ENCODE measurements at places on chromosomes 11 and 22.

DNA sequence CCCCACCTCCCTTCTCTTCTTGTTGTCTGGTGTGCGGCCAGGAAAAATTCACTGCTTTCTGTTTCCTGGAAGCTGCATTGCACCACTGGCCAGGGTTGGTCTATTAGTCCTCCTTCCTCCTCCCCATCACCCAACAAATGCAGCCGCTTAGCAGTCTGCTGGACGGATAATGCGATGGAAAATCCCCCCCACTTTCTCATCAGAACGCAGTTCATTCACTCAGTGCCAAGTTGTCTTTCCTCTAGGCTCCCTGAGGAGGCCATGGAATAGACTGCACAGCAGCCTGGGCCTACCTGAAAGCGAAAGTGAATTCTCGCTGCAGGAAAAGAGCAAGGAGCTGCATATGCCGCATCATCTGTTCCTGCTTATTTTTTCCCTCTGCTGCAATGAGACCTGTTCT lies 513.6 kb downstream of the METTL15 start:
- no peak for DNase-seq

GRCh38 chr11:68798221-68798813 lies 43.4 kb downstream of the CPT1A start:
- peak; percentile 55 for DNase-seq

GRCh38 chr11:69245041-69245440 lies 48.9 kb upstream of the MYEOV start:
- no peak for DNase-seq

DNA sequence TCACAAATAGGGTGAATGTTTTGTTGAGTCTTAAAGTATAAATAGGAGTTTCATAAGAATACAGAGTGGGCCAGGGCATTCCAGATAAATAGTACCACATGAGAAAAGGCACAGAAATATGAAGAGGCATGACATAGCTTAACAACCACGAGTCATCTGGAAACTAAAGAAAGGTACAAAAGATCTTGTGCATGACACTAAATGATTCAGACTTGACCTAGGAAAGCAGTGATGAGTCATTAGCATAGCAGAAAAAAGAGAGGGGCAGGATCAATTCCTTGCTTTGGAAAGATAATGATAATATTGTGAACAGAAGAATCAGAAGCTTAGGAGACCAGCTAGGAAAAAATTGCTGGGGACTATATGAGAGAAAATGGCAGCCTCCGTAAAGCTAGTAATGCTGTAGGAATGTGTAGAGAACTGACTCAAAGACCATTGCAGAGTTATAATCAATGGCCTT lies 47.6 kb upstream of the FIBIN start:
- no peak for DNase-seq

DNA sequence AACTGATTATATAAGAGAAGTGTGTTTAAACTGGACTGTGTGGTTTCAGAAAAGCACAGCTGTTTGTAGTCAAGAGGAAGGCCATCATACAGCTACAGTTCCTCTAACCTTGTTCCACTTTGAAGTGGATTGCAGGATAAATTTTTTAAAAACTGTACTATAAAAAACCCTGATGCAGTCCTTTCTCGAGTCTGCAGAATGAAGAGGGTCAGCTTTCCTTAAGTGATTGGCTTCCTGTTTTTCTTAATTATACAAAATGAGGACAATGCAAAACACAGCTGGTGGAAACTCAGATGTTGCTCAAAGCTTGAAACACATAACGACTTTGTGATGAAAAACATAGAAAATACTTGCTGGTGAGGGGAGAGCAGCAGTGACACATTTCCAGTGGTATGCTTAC lies 1060.5 kb downstream of the DLG2 start:
- DNase-seq = no peak

- no peak for DNase-seq
These were observed 21.3 kb downstream of the OR51F1 start for GRCh38 chr11:4748438-4748837.

DNA sequence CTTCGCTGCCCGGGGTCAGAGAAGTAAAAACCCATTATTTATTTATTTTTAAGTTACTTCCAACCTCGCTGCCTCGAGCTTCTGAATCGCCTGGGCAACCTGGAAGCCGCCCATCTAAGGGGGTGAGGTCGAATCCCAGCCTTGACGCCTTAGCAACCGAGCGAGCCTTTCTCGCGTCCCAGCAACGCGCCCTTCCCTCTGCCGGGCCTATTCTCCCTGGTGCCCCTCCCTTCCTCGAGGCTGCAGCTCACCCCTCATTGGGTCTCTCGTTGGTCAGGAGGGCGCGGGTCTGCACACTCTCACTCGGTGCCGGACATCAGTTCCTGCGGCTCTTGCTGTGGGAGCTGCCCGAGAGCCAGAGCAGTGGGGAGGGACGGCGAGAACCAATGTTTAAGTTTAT lies at the start of gene CCDC81:
CCDC81 (plus strand) TSS at position 302 of the 400 bp plus-strand sequence. CDS start 277 bp downstream, outside the sequence.
- DNase-seq = peak; percentile 75

GRCh38 chr11:130560000-130560780 lies 111.7 kb downstream of the ADAMTS15 start:
- DNase-seq = no peak

DNA sequence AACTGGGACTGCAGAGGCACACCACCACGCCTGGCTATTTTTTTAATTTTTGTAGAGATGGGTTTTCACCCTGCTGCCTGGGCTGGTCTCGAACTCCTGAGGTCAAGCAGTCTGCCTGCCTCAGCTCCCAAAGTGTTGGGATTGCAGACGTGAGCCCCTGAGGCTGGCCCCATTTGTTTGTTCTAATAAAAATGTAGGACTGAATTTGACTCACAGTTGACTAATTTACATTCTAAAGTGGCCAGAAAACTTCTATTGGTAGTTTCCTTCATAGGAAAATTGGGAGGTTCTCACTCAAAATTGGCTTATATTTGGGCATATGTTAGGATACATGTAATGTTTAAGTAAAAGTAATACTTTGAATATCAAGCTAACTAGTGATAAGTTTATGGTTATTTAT lies 35.0 kb downstream of the PPFIA1 start:
- no peak for DNase-seq

DNA sequence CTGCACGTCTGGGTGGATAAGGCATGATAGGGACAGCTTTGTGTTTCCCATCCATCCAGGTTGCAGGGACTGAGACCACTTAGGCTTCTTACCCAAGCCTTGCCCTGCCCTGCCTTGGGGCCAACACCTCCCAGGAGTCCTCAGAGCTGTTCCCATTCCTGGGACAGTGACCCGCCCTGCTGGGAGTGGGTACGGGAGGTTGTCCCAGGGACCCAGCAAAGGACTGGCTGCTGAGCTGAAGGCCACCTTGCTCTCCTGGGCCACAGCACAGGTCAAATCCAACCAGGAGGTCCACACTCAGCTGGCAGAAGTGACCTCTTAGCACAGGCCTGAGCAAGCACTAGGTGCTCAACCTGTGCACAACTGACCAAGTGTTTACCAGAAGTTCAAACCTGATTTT lies 16.9 kb upstream of the ARHGEF17 start:
- DNase-seq = no peak

DNA sequence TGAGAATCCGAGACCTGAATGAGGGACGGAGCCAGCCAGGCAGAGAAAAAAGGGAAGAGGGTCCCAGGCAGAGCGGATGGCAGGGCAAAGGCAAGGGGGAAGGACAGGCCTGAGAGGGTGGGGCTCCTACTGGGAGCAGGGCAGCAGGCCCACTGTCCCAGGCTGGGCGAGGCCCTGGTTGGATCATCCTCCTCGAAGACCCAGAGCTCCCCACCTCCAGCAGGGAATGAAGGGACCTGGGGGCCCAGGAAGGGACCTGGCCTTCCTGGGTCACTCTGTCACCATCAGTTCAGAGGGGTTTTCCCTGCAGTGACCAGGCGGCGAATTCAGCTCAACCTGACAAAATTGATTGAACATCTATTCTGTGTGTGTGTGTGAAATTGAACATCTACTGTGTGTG lies 4.0 kb downstream of the CD5 start:
- no peak for DNase-seq

DNA sequence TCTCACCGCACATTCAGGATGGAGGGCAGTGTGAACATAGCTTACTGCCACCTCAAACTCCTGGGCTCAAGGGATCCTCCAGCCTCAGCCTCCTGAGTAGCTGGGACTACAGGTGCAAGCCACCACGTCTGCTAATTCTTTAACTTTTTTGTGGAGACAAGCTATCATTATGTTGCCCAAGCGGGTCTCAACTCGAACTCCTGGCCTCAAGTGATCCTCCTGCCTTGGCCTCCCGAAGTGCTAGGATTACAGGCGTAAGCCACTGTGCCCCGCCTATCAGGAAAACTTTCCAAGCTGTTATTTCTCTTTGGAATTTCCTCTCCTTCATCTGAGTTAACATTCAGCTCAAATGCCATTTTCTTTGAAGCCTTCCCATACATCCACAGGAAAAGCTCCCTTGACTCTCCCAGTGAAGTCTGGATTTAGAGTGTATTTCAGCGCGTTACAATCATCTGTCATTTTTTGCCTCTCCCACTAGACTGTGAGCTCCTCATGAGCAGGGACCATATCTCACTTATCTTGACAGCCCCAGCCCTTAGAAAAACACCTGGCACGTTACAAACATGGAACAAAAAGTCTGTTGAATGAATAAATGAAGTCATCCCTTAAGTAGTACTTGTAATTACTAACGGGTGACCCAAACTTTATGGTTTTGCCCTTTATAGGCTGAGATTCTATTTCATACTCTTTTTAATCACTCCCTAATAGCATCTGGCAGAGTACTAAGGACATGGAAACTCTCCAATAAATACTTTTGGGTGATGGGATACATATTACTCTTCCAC lies 2.2 kb downstream of the MRTFA start:
- no peak for DNase-seq

DNA sequence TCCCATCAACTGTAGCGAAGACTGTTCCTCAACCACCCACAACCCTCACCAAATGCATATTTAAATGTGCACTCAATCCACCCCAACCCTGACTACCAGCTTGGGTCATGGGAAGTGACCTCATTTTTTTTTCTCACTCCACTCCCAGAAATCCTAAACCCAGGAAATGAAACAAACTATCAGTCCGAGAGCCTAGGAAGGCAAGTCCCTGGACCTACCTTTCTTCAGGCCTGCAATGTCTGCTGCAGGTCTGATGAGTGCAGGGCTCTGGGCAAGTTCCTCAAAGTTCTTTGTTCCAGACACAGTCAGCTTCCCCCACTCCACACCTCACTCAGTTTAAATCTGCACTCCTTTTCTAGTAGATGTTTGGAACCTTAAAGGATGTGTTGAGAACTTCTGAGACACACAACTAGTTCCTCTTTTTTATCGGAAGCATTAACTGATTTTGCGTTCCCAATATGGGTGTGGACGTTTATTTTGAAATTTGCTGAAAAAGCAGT lies at the start of gene MS4A4E:
MS4A4E (minus strand) TSS at position 398 of the 500 bp plus-strand sequence. CDS start 13,082 bp downstream, outside the sequence.
- DNase-seq = no peak

GRCh38 chr22:17587629-17588028 lies 24.3 kb downstream of the SLC25A18 start:
- no peak for DNase-seq

GRCh38 chr11:11363674-11364073 lies 10.6 kb upstream of the CSNK2A3 start:
- no peak for DNase-seq

DNA sequence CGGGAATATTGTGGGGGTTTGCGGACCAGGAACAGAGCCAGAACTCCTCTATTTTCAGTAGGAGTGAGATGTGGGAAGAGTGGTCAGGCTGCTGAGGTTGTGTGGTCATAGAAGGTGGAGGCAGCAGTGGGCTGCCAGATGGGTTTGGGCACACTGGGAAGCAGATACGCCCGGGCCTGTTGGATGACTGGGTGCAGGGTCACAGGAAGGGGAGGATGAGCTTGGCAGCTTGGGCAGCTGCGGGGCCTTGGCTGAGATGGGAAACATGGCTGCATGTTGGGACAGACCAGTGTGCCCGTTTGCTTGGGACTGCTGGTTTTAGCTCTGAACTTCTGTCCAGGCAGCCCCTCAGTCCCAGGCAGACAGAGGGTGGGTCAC lies 11.4 kb downstream of the SHANK3 start:
- no peak for DNase-seq

GRCh38 chr22:42376711-42377554 lies 55.3 kb downstream of the NFAM1 start:
- peak; percentile 91 for DNase-seq

- DNase-seq = no peak
These were observed 6.2 kb downstream of the PANX1 start for GRCh38 chr11:94134651-94135512.

DNA sequence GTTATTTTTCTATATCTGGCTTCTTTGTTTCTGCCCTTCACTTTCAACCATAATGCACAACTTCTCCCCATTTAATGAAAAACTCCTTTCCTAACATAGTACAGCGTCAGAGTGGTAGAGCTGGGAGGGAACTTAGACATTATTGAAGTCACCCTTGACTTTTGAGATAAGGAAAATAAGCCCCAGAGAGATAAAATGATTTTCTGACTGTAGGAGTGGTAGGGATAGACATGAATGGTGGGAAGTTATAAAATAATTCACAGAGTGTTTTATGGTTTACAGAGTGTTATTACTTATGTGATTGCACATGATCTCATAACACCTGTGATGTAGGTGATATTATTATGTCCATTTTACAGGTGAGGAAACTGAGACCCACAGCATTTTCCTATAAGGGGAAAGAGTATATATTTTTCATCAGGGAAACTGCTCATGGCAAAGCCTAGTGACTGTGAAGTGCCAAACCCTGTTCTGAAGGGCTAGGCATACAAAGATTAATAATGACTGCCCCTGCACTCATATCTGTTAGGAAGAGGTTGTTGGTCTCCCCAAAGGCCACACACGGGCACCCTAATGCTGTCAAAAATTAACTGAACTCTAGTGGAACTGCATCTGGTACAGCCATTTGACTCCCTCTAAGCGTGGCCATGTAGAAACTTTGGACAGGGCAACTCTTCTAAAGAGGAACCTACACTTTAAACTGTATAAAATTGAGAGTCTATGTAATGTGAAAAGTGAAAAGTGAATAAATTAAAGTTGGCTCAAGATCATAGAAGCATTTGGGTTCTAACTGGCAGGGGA lies 61.1 kb upstream of the PICALM start:
- no peak for DNase-seq

DNA sequence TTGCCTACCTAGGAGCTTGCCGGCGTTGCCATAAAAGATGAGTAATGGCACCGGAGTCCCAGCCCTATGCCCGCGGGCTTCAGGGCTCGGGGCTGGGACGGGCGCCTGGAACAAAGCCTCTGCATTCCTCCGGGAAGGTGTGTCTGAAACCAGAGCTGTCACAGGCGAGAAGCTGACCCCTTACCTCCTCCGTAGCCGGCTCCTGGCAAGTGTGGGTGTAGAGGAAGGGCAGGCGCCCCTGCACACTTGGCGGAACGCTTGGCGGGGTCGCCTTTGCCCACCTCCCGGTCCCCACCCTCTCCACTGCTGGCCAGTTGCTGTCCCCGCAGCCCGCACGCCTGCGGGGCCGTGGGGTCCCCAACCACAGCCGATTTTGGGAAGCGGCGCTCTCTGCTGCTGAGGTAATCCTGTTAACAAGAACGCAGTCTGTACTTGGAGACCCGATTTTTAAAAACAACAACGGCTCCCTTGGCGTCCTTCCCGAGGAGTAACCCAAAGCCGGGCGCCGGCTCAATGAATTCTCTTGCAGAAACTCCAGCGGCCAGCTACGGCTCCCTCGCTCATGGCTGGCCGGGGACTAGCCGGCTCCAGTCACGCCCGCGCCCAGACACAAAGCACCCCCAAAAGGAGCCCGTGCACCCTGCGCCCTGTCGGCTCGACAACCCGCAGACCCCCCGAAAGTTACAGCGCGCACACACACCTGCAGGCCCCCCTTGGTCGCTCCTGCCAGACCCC lies 89.2 kb downstream of the PLEKHA7 start:
- DNase-seq = peak; percentile 82

Measured in retina (tissue), 1 donor.